ENCODE measurements at places on chromosomes 3 and 15. TPM values are rescaled to one million over a fixed set of nuclear protein-coding genes. Genes with fewer than 3 reads are reported as not detected.

GRCh38 chr3:195113048-195113447 lies 157.9 kb downstream of the XXYLT1 start:
- no peak for DNase-seq

DNA sequence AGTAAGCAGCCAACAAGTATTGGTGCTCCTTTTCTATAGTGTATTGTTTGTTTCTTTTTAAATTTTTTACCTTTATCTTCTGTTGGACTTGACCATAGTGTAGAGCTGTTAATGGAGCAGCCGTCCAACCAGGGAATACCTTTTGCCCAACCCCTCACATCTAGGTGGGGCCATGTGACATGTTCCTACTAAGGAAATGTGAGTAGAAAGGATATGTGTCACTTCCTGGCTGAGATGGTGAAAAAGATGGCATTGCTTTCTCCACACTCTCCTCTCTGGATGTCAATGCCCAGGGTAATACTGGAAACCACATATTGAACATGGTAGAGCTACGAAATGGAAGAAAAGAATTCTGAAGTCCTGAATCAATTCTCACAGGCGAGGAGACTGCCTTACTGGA lies 218.8 kb downstream of the TBL1XR1 start:
- DNase-seq: no peak

- DNase-seq: no peak
These were observed 34.1 kb downstream of the TMEM158 start for GRCh38 chr3:45191924-45192417.

AHSG gene
- total RNA-seq: not detected
